ENCODE measurements at places on chromosomes 12 and 14. TPM values are rescaled to one million over a fixed set of nuclear protein-coding genes. Genes with fewer than 3 reads are reported as not detected.

The CCDC175 gene
- not detected for total RNA-seq

The BRMS1L gene
- total RNA-seq = 1.8 TPM

The SSPN gene
- total RNA-seq = 0.97 TPM

The RIMBP2 gene
- not detected for total RNA-seq

The IAPP gene
- total RNA-seq = not detected

The CLEC4C gene
- not detected for total RNA-seq

The ABCC9 gene
- 0.16 TPM for total RNA-seq

The PRKAG1 gene
- total RNA-seq = 62.5 TPM

The MRPL51 gene
- 82.8 TPM for total RNA-seq

The SLC5A8 gene
- total RNA-seq = not detected

The SYT10 gene
- not detected for total RNA-seq

The A2ML1 gene
- not detected for total RNA-seq

The LHX5 gene
- not detected for total RNA-seq

The CELA1 gene
- total RNA-seq = not detected

The CD27 gene
- total RNA-seq = not detected

The LTA4H gene
- total RNA-seq = 72.6 TPM

The CORO1C gene
- 67.3 TPM for total RNA-seq

The TAS2R7 gene
- not detected for total RNA-seq

The LALBA gene
- total RNA-seq = not detected

The PRH2 gene
- total RNA-seq = not detected

The CEP83 gene
- total RNA-seq = 4.1 TPM

The SPIC gene
- total RNA-seq = not detected

The NYNRIN gene
- 11.7 TPM for total RNA-seq

The IKZF4 gene
- total RNA-seq = 1.1 TPM

The VCPKMT gene
- 3.2 TPM for total RNA-seq

The LUM gene
- total RNA-seq = 209 TPM

The FGF23 gene
- not detected for total RNA-seq

The OTX2 gene
- total RNA-seq = not detected

The CCDC77 gene
- 2.9 TPM for total RNA-seq

The HVCN1 gene
- total RNA-seq = 3.4 TPM

All from cardiac atrium fibroblast (primary cell).